Stimulated activated CD4-positive, alpha-beta T cell treated with anti-CD3 and anti-CD28 coated beads, Interleukin-1b, Interleukin-23, amount 100 ng/mL, for 4 hours (primary cell): ENCODE measurements at places on chromosomes 4 and X.

DNA sequence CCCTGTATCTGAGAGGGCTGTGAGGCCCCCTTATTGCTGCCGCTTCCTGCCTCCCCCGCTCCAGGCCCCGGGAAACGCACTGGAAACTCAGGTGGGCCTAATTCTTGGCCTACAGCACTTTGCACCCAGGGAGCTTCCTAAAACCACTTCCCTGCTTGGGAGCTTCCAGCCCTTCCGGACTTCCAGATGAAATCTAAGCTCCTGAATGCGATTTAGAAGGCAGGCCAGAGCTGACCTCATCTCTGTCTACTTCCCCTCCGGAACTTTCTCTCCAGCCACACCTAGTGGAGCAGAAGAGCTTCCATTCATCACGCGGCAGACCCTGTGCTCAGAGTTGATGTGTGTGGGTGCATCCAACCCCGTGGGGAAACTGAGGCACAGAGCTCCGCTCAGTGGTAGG is 84.2 kb downstream of the SORCS2 start:
- DNase-seq = no peak

- DNase-seq = no peak
Observed at GRCh38 chr4:53101191-53101581, 239.1 kb downstream of the RASL11B start.

DNA sequence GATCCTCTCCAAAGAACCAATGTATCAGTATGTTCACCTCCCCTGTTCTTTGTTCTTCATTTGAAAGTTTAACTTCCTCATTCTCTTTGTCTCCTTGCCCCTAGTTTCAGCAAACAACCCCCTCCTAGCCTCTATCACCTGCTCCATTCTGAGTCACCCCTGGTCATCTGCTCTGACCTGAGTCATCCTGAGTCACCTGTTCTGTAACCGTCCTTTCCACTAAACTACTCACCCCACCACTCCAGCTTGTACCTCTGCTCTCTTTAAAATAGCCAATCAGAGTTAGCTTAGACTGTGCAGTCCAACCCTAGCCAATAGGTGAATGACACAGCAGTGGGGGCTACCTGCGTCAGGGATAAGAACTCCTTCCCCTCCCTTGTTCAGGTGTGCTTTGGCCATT is 249.8 kb upstream of the AADAT start:
- DNase-seq = no peak

- no peak for DNase-seq
Observed at GRCh38 chr4:18636001-18636585, 614.5 kb upstream of the LCORL start.
